A673 (cell line): ENCODE measurements at places on chromosomes 2 and 18. TPM values are rescaled to one million over a fixed set of nuclear protein-coding genes. Genes with fewer than 3 reads are reported as not detected.
A peak's percentile ranks its signal among the peaks of the same experiment; 100 is the strongest.

WNT6 gene
- total RNA-seq = not detected in 2 replicates

PXDN gene
- 162 and 175 TPM in 2 replicates for total RNA-seq

SP140 gene
- total RNA-seq = 0.32 and 1.0 TPM in 2 replicates

SLC1A4 gene
- 69.5 and 78.1 TPM in 2 replicates for total RNA-seq

PRKRA gene
- total RNA-seq = 62.6 and 66.4 TPM in 2 replicates

GPATCH11 gene
- total RNA-seq = 15.3 and 15.6 TPM in 2 replicates

FOXD4L1 gene
- total RNA-seq = not detected in 2 replicates

COA5 gene
- total RNA-seq = 23.7 and 29.7 TPM in 2 replicates

IL36A gene
- total RNA-seq = not detected in 2 replicates

FEZ2 gene
- total RNA-seq = 57.5 and 62.9 TPM in 2 replicates

POTEJ gene
- total RNA-seq = not detected in 2 replicates

SLC9A4 gene
- 0.11 and 0.17 TPM in 2 replicates for total RNA-seq

PROKR1 gene
- total RNA-seq = 15.7 and 19.6 TPM in 2 replicates

GRCh38 chr2:235050980-235051351 lies 99.1 kb downstream of the SH3BP4 start:
- DNase-seq = peak; percentile 99
- H3K36me3 ChIP-seq = peaks cover 15% of the 10 kb centered on the region
- peaks cover 20% of the 10 kb centered on the region for H3K4me1 ChIP-seq
- H3K27me3 ChIP-seq = no peaks in the 10 kb centered on the region

DNA sequence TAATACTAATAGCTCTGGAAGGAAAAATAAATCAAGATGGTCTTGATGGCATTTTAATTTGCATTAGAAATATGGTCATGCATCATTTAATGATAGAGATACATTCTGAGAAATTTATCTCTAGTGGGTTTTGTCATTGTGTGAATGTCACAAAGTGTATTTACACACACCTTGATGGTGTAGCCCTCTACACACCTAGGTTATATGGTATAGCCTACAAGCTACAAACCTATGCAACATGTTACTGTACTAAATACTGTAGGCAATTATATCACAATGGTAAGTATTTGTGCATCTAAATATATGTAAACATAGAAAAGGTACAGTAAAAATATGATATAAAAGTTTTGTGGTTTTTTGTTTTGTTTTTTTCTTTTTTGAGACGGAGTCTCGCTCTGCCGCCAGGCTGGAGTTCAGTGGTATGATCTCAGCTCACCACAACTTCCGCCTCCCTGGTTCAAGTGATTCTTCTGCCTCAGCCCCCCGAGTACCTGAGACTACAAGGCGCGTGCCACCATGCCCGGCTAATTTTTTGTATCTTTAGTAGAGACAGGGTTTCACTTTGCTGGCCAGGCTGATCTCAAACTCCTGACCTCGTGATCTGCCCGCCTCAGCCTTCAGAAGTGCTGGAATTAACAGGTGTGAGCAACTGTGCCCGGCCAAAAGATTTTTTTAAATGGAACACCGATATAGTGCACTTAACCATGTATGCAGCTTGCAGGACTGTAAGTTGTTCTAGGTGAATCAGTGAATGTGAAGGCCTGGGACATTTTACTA lies 83.7 kb upstream of the UBXN4 start:
- no peaks in the 10 kb centered on the region for H3K4me1 ChIP-seq
- peaks cover 8% of the 10 kb centered on the region for H3K36me3 ChIP-seq
- DNase-seq = no peak
- no peak overlapping the region for H3K4me3 ChIP-seq
- no peak overlapping the region for H3K27ac ChIP-seq

GRCh38 chr2:136408795-136409194 lies 290.8 kb upstream of the CXCR4 start:
- no peak overlapping the region for H3K27ac ChIP-seq
- DNase-seq = no peak
- no peaks in the 10 kb centered on the region for H3K4me1 ChIP-seq
- H3K4me3 ChIP-seq = no peak overlapping the region

- peaks cover 21% of the 10 kb centered on the region for H3K4me1 ChIP-seq
- DNase-seq = no peak
- H3K4me3 ChIP-seq = no peak overlapping the region
Observed at GRCh38 chr2:231170055-231170454, 28.4 kb upstream of the ARMC9 start.

GRCh38 chr2:19246496-19246895 lies 111.9 kb downstream of the OSR1 start:
- H3K36me3 ChIP-seq = no peaks in the 10 kb centered on the region
- peaks cover 6% of the 10 kb centered on the region for H3K27me3 ChIP-seq
- no peaks in the 10 kb centered on the region for H3K4me1 ChIP-seq
- DNase-seq = no peak

- no peak overlapping the region for H3K4me3 ChIP-seq
- H3K36me3 ChIP-seq = no peaks in the 10 kb centered on the region
- no peaks in the 10 kb centered on the region for H3K4me1 ChIP-seq
- DNase-seq = no peak
- no peaks in the 10 kb centered on the region for H3K27me3 ChIP-seq
Observed at GRCh38 chr2:103232865-103233264, 471.0 kb downstream of the TMEM182 start.

DNA sequence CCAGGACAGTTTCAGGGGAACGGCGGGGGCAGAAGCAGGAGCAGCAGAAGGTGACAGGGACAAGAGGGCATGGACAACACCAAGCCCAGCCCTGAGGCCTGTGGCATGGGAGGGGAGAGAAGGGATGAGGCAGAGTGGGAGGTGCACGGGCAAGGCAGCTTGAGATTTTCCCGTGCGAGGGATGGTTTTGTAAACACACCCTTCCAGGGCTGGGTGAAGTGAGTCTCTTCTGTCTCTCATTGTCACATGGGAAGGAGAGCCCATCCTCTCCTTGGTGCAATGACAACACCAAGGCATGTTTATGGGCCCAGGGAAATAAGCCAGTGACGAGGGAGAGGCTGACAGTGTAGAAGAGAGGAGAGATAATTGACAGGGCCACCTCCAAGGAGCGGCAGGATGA lies 69.6 kb upstream of the RIOK3 start:
- no peak overlapping the region for H3K4me3 ChIP-seq
- DNase-seq = no peak
- no peak overlapping the region for H3K27ac ChIP-seq
- H3K36me3 ChIP-seq = no peaks in the 10 kb centered on the region
- peaks cover 4% of the 10 kb centered on the region for H3K4me1 ChIP-seq

GRCh38 chr2:191180713-191181112 lies 29.9 kb upstream of the STAT4 start:
- no peaks in the 10 kb centered on the region for H3K27me3 ChIP-seq
- no peak overlapping the region for H3K4me3 ChIP-seq
- no peak for DNase-seq

GRCh38 chr2:65319674-65320041 lies 92.0 kb downstream of the ACTR2 start:
- no peak overlapping the region for H3K4me3 ChIP-seq
- peaks cover 21% of the 10 kb centered on the region for H3K36me3 ChIP-seq
- H3K27me3 ChIP-seq = no peaks in the 10 kb centered on the region
- H3K4me1 ChIP-seq = no peaks in the 10 kb centered on the region
- no peak overlapping the region for H3K27ac ChIP-seq
- DNase-seq = no peak

DNA sequence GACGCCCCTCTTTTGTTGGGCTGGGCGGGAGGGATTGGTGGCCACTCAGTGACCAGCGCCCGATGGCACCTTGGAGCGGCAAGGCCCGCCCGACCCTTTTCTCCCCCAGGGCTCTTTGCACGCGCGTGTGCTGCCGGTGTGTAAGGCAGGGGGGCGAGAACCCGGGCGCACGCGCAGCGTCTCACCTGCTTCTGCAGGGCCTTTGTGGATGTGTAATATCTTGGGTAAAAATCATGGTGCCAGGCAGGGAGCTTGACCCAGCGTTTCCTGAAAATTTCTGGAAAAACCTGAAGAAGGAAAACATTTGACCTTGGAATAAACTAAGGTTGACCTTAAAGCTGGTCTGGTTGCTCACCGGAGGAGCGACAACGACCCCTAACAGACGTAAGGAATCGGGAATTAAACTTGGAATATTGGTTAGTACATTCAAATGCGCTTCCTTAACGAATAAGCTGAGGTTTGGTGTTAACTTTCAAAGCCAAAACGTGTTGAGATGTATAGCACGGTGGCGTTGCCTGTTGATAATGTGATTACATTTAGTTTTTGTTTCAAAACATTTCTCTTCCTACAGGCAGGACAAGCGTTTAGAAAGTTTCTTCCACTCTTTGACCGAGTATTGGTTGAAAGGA lies 438 bp downstream of the HSPE1 start:
- peaks cover 71% of the 10 kb centered on the region for H3K36me3 ChIP-seq
- no peaks in the 10 kb centered on the region for H3K27me3 ChIP-seq
- H3K4me3 ChIP-seq = peak overlapping the region; percentile 89
- H3K27ac ChIP-seq = peak overlapping the region; percentile 97
- peak; percentile 10 for DNase-seq

DNA sequence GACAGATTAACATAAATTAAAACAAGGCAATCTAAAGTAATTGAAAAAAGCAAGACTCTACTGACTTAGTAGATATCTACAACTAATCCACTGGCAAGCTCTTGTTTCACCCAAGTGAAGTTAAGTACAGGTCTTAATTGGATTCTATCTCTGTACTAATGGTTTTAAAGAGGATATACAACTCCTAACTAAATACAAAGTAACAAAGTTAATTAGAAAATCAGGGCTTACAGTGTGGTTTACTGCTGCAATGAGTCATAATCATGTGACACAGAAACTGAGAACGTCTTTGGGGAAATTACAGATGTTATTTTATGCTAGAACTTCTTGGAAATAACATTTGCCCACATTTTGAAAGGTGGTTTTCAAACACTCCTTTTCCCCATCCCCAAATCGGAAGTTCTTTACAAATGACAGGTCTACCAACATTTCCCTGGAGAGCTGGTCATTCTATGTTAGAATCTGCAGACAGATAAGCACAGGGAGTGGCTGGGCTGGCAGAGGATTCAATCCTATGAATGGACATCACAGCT lies 245.3 kb downstream of the STK39 start:
- DNase-seq = peak; percentile 49
- no peak overlapping the region for H3K4me3 ChIP-seq
- no peak overlapping the region for H3K27ac ChIP-seq
- peaks cover 13% of the 10 kb centered on the region for H3K4me1 ChIP-seq
- H3K27me3 ChIP-seq = no peaks in the 10 kb centered on the region
- H3K36me3 ChIP-seq = no peaks in the 10 kb centered on the region

DNA sequence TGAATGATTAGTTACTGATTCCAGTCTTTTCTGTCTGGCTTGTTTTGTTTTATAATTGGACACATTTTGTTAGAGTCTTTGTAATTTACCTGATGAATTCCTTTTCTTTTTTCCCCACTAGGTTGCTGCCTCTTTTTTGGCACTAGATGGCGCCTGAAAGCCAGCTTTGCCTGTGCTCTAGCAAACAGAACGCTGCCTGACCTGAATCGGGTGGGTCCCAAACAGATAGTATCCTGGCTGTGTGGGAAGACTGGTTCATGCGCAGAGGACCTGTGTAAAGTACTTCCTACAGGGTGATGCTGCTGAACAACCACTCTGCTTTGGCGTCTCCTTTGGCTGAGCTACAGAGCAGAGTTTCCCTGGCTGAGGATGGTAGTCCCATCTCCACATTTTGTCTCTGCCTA lies 288.2 kb downstream of the IKZF2 start:
- no peaks in the 10 kb centered on the region for H3K27me3 ChIP-seq
- no peak overlapping the region for H3K27ac ChIP-seq
